ENCODE measurements at places on chromosomes 16 and 17.

- DNase-seq, result no peak
Observed at GRCh38 chr17:74977802-74978201, 5.2 kb upstream of the HID1 start.

- no peak for DNase-seq
Observed at GRCh38 chr17:17719966-17720543, 38.8 kb downstream of the RAI1 start.

- DNase-seq, result no peak
Observed at GRCh38 chr17:68853439-68853838, 101.8 kb downstream of the ABCA8 start.

GRCh38 chr17:28725660-28726225 is 290 bp downstream of the TLCD1 start:
- peak; percentile 64 for DNase-seq

- no peak for DNase-seq
Observed at GRCh38 chr17:77419547-77420094, 278.9 kb downstream of the SEC14L1 start.

GRCh38 chr17:40317345-40317873 is 8.4 kb downstream of the RARA start:
- peak; percentile 86 for DNase-seq

- DNase-seq, result no peak
Observed at GRCh38 chr16:85302018-85302847, 190.0 kb upstream of the CIBAR2 start.

DNA sequence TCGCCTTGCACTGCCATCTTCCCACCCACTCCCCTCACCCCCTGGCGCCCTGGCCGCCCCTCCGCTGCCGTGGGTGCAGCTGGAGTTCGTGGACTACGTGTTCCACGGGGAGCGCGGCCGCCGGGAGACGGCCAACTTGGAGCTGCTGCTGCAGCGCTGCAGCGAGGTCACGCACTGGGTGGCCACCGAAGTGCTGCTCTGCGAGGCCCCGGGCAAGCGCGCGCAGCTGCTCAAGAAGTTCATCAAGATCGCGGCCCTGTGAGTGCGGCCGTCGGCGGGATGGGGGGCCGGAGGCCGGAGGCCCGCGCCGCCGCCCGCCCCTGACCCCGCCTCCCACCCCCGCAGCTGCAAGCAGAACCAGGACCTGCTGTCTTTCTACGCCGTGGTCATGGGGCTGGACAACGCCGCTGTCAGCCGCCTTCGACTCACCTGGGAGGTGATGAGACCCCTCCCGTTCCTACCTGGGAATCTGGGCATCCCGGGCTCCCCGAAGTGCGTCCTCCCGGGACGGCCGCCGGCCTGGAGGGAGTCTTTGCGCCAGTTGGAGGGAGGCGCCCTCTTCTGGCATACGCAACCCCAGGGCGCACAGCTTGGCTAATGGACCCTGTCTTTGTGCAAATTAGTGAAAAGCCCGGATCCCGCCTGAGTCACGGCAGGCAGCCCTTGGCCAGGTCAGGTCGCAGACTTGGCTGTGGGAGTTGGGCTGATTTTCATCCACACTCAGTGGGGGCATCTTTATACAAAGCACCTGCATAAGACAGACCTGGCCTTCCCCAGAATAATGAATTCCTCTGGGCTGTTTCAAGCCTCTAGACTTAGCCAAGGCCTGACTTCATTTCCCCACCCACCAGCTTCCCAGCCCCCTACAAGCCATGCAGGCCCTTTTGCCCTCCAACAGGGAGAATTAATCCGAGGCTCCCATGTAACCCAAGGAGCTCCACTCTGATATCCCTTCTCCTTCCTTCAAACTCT is 14.3 kb downstream of the RAPGEFL1 start:
- DNase-seq, result peak; percentile 86

DNA sequence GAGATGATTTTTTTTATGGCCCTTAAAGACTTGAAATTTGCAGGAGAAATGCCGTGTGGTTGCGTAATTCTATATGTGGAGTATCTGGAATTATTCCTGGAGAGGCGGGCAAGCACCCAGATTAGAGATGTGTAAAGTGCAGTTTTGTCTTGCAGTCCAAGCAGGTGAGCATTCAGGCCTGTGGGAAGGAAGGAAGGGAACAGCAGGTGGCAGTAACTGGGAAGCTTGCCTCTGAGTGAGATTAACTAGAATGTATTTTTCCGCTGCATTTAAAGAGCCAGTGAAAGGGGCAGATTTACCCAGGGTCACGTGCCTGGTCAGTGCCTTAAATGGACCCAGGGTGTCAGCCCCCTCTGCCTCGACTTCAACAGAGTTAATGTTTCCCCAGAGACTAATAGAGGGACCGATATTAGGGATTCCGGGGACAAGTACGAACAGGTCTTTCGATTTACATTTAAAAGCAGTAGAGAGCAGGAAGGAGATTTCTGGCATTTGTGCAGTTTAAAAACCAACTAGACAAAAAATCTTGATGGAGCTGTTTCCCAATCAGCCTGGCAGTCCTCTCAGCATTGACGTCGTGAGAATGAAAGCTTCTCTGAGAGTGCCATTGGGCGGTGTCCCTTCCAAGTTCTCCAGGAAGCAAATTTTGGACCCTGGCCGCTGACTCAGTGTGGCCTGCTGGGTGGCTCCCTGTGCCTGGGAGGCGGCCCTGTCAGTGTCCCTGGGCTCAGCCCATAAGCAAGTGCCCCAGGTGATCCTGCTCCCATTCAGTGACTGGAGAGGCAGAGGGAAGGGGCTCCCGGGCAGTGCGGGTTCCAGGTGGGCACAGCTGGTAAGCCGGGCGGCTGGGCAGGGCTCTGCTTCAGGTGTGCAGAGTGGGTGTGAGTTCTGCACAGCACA is 38.2 kb downstream of the KSR1 start:
- peak; percentile 83 for DNase-seq

DNA sequence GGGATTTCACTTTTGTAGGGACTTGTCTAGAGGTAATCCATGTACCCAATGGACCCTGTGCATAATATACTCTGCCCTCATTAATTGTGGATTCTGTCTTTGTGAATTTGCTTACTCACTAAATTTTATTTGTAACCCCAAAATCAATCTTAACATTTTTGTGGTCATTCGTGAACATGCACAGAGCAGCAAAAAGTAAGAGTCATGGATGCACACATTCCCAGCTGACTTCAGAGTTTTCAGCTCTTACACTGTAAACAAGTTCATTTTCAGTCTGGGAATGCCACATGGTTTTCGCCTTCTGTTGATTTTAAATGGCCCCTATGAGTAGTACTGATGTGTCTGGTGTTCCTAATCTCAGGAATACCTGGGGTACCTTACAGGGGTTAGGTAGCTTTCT is 24.3 kb downstream of the TAC4 start:
- DNase-seq, result no peak

DNA sequence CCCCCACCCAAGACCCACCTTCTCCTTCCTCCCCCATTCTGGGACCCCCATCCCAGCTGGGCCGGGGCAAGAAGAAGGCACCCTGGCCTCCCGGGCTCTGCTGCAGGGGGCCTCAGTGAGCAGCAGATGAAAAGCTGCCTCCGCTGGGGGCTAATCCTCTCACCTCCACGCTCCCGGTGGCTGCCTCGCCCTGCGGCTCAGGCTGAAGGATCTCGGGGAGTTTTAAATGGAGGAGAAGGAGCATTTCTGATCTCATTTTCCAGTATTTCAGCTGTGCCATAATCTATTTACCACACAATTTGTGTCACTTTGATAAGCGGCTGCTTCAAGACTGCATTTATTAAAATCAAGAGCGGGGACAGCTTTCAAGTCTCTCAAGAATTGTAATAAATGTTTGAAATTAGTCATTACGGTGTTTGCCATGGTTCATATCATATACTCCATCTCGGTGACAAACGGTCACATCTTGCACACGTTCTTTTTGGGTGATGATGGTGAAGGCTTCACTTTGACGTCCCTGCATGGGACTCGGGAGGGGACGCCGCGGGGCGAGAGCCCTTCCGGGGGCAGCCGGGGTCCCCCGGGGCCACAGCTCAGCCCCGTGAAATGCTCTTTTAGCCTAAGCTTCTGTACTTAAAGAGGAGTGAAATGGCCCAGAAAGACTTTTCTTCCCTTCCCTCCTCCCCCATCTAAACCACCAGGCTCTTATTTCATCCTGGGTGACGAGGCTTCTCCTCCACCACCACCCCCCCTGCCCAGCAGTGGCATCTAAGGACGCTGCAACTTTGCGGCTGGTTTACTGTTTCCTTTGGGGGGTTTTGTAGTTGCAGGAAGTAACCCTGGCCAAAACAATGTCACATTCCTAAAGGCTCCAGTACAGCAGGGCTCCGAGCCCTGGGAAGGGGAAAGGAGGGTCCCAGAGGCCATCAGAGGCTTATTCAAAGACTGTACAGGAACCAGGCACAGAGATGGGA is 313.1 kb upstream of the TNRC6C start:
- DNase-seq, result no peak

- no peak for DNase-seq
Observed at GRCh38 chr16:67976205-67976604, 4.1 kb downstream of the DPEP3 start.

DNA sequence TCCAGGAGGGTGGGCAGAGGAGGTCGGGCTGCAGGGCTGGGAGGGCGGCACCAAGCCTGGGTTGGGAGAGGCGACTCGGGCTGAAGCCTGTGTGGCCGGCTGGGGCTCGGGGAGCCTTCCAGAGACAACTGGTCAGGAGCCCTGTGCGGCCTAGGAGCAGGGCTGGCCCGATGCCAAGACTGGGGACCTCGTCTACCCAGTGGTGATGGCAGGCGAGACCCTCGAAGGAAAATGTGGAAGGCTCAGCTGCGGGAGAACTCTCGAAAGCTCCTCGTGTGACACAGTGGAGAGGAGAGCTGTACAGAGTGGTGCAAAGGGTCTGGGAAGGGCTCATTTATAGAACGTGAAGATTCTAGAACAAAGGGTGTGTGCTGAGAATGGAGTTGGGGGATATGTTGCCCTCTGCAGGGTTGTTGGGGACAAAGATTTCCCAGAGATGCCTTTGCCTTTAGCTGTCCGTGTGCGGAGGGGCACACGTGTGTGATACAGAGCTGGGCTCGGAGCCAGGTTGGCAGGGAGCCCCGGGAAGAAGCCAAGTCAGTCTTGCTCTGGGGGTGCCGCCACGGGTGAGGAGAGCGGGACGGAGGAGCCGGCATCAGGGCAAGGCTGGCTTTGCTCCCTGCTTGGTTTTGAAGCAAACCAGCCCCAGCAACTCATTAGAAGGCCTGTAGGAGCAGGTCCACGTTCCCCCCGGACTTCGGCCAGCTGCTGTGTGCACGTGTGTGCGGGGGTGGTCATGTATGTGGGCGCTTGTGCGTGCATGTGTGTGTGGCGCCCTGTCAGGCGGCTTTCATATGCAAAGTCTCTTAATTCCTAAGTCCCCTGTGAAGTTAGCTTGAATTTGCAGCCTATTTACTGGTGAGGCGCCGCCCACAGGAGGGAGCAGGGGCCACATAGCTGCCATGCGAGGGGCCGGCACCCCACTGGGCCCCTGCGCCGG is 132.4 kb upstream of the CHMP6 start:
- no peak for DNase-seq

GRCh38 chr17:10843811-10844210 is 5.9 kb upstream of the PIRT start:
- DNase-seq, result no peak

- DNase-seq, result peak; percentile 93
Observed at GRCh38 chr17:79042421-79043190, 18.6 kb downstream of the C1QTNF1 start.

- peak; percentile 33 for DNase-seq
Observed at GRCh38 chr16:56343661-56344517, 81.5 kb downstream of the AMFR start.

GRCh38 chr16:87391324-87391949 is 699 bp upstream of the MAP1LC3B start:
- no peak for DNase-seq

DNA sequence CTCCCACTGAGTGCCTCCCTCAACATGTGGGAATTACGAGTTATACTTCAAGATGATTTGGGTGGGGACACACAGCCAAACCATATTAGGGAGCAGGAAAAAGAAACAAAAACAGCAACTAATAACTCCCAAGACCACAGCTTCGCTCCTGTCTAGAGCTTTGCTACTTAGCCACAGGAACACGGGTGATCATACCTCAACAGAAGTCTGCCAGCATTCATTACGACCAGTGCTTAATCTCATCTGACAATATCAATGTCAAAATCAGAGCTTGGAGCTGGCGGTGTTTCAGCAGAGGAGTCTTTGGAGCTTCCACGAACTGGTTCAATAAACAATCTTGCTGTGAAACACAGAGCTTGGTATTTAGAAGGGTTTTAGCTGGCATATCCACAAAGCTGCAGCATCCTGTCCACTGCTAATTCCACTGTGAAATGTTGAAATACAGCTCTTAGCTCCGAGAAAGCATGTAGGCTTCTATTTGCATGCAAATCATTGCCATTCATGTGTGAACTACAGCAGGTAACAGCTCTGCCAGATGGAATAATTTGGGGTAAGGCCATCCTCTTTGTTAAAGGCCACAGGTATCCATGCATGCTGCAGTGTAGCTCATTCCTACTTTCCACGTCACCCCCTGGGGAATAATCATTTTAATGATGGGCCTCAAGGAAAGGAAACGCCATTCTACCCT is 128.4 kb upstream of the GOT2 start:
- DNase-seq, result no peak

GRCh38 chr16:86306811-86307513 is 203.4 kb upstream of the FOXF1 start:
- no peak for DNase-seq

DNA sequence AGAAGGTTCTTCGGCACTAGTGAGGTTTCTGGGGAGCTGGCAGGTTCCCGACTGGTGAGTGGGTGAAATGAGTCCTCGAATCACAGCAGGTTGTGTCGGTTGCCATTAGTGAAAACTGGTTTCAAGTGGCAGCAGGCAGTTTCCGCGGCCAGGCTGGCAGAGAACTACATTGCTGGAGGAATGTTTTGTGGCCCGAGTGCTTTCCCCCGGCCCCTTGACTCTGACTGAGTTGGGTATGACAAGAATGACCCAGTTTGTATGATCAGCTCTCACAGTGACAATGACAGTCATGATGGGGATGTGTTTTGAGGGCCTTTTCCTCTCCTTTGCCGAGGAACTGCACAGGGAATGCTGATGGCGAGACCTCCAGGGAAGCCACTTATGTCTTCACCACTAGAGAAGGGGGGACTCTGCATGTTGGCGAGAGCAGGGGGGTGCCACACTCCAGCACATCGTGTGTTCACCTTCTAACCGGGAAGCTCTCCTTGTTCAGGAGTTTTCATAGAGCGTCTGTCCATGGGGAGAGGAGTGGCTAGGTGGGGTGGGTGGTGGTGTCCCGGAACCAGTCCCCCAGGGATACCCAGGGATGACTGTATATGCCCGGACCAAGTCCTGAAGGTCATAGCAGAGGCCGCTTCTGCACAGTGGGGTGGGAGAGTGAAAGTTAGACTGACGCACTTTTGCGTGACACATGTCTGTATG is 206.0 kb upstream of the CHMP6 start:
- DNase-seq, result no peak

- DNase-seq, result no peak
Observed at GRCh38 chr17:74369221-74369620, 1.9 kb downstream of the GPR142 start.

DNA sequence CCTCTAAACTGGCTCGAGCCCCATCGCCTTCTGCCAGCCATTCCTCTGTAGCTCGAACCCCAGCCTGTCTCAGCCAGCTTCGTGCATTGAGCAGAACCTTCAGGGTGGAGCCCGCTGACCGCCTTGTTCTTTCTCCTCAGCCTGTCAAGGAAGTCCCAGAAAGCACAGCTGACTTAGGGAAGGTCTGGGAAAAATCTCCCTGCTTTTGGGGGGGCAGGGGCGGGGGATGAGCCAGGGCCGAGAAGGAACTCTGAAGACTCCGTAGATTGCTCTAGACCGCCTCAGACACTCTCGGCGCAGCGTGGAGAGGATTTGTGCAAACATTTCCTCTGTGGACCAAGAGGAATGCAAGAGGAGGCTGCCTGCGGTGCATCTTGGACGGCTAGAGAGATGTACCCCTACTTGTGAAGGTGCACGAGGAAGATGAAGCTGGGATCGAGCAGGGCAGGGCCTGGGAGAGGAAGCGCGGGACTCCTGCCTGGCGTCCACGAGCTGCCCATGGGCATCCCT is at the start of gene GLP2R:
Gene GLP2R, plus strand, starts transcription at position 284 of the 510 bp plus-strand sequence. Its CDS starts 140 bp downstream, at position 424.
- DNase-seq, result no peak

Measured in A549 (cell line).